Fibroblast of skin of left quadriceps (primary cell): ENCODE measurements at places on chromosomes 3 and 15.

DNA sequence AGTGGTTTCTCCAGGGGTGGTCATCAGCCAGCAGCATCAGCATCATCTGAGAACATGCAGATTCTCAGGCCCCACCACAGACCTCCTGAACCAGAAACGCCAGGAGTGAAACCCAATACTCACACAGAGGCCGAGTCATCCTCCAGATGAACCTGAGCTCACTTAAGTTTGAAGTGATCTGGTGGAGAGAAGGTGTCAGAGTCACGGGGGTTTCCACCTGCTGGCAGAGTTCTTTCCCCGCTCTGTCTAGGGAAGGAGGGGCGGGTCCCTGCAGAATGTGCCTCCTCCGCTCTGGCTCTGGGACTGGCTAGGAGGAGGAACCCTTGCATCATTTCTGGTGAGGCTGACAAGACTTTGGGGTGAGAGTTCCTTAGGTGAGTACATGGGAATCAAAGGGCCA, 13.3 kb upstream of the KIF23 start:
- DNase-seq = no peak

- no peak for DNase-seq
Observed at GRCh38 chr3:55078876-55079275, 151.0 kb upstream of the LRTM1 start.

GRCh38 chr3:197854596-197855343, 63.7 kb downstream of the LRCH3 start:
- DNase-seq = peak; percentile 96

- DNase-seq = peak; percentile 52
Observed at GRCh38 chr15:95259513-95259912, 1028.2 kb downstream of the MCTP2 start.

DNA sequence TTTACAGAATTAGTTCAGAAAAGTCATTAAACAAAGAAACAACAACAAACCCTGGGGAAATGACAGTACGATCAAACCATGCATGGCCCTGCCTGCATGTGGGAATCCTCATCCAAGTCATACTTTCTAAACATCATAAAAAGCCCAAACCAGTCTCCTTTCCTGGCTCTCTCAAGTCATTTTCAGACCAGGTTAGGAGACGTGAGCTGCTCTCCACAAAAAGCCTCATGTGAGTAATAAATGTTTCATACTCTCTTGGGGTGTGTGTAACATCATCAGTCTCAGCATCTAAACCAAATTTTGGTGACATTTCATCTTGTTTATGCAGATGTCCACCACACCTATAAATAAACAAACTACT, 18.9 kb downstream of the GREM1 start:
- DNase-seq = no peak

DNA sequence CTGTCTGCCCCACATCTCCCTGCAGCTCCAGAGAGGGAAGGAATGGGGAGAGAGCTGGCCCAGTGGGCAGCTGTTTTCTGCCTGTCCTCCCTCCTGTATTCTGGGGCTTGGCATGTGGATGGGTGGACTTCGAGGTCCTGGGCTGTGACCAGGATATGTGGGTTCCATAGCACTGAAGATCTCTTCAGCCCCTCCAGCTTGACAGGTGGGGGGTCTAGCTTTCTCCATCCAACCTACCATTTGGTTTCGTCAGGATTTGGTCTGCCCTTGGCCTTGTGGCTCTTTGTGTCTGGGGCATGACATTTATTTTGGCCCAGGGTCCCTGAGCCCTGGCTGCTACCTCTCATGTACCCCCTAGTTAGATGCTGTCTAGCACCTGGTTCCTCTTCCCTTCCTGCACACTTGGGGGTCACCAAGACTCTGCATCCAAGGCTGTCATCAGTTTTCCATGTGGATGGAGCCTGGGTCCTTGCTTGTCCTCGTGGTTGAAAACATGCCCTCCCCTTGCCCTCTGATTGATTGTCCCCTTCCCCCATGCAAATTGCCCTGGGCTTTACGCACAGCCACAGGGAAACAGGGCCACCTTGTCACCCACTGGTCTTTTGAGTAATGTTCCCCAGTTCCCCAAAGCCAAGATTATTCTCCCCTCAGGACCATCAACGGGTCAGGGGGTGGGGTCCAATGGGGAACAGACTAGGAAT, 3.2 kb downstream of the EPHB3 start:
- DNase-seq = no peak

GRCh38 chr15:67066959-67067853, 1.8 kb downstream of the SMAD3 start:
- no peak for DNase-seq

DNA sequence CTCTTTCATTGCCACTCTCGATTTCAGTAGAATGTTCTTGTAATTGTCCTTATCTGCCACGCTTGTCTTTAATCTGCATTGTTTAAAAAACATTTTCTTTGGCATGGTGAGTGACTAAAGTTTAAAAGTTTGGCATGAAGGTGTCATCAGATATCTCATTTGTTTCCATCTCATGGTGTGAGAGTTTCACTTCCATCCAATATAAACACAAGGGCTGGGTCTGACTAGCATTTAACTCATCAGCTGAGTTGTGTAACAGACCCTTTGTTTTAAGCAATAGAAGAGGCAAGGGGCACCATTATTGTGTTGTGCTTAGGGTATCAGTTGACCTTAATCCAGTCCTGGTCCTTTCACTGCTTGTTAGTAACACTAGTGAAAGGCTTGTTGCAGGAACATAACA, 49.9 kb upstream of the IL12A start:
- DNase-seq = no peak

- DNase-seq = peak; percentile 70
Observed at GRCh38 chr15:78049691-78050440, 27.6 kb downstream of the TBC1D2B start.

DNA sequence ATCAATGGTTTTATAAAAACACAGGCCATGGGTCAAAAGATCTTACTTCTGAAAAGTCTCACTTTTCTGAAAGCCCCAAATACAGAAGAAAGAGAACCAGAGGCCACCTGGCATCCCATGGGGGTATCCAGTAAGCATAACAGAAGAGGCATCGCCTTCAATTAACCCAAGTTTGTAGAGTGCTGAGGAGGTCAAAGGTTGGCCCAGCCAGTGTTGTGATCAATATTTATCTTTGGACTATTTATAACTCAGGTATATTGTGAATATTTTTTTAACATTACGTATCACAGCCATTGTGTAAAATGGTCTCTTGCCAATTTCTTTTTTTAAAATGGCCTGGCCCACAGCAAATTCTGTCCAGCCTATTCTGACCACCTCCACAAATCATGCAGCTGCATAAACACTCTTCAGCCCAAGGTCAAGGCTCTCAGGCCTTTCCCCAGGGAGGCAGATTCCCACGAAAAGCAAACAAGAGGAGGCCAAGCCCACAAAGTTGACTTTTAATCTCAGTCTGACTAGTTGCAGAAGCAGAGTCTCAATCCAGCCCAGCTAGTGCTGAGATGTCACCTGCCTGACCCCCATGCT, 26.2 kb upstream of the SPTBN5 start:
- DNase-seq = peak; percentile 26

DNA sequence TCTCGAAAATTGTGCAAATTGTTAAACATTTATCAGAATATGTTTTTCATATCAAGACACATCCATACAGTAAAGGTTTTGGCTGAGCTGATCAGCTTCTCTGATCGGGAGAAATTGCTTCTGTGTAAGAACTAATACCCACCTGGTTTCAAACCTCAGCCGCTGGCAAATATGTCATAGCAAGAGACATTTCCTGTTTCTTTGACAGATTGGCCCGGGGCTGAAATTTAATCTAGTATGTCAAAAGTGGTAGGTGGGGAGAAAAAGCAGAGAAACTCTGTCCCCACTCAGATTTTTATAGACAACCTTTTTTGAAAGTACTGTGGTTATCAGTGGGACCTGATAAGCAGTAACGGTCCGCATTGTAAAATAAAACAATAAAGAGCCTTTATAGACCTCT, 88.8 kb upstream of the SLC24A5 start:
- DNase-seq = no peak

- no peak for DNase-seq
Observed at GRCh38 chr3:70531838-70532489, 219.5 kb upstream of the MDFIC2 start.
